ENCODE measurements at places on chromosomes 11 and 22.

GRCh38 chr11:127616158-127616557, 615.6 kb upstream of the KIRREL3 start:
- DNase-seq = no peak

DNA sequence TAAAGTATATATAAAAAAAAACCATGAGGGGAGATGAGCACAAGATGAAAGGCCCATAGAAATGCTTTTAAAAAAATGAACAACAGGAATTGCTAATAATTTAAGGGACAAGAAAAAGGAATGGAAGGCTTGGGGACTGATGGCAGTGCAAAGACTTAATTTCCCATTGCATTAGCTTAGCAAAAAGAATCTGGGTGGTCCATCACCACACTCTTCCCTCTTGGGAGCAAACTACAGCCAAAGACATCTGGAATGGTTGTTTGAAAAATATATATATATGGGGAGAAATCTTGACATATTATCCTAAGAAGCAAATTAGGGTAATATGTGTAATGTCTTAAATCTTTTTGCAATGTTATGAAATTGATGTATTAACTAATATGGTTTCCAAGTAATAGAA, 727.1 kb downstream of the METTL15 start:
- DNase-seq = no peak

DNA sequence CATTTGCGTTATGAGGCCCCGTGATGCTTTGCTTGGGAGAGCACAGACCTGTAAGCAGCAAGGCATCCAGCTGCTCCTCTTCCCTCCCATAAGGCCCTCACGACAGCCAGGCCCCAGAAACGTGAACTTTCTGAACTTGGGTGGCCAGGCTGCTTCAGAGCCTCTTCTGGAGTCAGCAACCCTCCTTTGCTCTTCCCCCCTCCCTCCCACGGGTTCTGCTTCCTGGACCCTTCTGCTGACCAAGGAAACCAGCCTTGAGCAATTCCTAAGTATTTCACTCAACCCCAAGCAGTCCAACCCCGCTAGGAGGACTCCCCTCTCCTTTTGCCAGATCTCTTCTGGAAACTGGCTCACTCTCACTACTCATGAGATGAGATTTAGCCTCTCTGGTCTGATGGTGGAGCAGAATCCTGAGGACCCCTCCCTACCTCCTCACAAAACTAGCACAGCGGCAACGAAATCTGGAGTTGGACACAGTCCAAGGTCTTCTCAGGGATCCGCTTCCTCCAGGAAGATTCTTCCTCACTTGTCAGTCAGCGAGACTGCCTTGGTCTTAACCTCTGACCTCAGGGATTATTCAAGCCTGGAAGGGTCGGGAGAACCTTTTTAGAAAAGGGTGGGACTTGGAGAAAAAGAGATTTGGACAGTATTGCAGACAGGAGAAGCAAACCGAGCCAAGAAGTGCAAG, 86.2 kb downstream of the UBASH3B start:
- no peak for DNase-seq

DNA sequence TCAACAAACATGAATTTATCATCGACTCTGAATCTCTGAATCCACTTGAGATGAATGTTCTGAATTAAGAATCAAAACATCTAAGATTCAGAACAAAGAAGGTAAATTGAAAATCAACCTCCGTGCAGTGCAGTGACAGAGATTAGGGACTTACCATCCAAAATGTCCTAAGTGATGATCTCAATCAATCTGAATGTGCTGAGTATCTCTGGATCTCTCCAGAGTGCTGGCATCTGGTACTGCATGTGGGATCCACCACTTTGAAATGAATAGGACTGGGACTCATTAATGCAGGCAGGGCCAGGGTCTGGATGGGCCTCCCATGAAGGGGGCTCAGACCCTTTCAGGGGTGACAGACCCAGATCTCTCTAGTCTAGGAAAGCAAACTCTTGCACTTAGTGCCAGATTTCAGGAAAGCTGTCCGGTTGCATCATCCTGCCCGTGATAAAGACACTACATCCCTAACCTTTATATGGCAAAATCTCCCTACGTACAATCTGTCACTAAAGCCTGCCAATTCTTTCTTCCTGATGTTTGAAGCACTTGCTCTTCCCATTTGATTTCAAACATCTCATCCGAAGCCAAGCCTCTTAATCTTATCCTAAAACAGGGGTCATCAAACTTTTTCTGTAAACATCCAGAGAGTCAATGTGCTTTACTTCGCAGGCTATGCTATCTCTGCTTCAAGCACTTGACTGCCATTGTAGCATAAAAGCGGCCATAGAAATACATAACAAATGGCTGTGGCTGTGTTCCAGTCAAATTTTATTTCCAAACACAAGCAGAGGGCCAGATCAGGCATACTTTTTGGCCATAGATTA, 263.3 kb downstream of the LARGE1 start:
- DNase-seq = no peak

DNA sequence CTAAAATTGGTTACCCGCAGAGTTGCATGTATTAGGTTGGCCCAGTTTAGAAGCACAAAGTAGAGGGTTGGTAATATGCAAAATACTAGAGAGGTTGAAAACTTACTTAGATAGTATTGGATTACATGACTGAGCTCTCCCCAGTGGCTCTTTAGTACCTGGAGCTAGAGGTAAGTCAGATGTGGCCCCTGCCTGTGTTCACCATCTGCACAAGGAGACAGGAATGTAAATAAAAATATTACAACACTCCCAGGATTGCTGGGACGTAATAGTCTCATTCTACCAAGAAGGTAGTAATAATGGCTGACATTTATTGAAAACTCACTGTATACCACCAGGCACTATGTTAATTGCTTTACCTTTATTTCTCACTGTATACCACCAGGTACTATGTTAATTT, 129.6 kb downstream of the SLC17A6 start:
- no peak for DNase-seq

DNA sequence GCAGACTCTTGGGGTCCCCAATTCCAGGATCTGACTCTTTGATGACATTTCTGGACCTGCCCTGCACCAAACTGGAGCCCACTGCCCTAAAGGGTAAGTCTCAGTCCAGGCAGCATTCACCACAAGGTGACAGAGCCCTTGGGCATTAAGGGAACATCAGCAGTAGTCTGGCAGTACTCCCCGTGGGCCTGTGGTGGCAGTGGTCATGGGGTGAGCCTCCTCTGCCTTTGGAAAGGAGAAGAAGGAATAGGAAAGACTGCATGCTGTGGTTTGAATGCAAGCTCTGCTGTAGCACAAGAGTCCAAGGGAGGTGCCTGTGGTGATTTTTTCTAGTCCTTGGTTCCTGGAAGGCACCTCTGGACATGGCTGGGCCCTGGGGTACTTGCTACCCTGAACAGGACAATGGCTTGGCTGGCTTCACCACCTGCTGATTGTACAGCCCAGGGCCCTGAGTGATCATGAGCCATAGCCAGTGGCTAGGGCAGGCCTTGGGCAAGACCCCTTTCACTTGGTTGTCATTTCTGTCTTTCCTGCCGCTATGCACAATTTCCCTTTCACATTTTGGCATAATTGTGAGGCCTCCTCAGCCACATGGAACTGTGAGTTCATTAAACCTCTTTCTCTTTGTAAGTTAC, 160.7 kb upstream of the GRIA4 start:
- no peak for DNase-seq

DNA sequence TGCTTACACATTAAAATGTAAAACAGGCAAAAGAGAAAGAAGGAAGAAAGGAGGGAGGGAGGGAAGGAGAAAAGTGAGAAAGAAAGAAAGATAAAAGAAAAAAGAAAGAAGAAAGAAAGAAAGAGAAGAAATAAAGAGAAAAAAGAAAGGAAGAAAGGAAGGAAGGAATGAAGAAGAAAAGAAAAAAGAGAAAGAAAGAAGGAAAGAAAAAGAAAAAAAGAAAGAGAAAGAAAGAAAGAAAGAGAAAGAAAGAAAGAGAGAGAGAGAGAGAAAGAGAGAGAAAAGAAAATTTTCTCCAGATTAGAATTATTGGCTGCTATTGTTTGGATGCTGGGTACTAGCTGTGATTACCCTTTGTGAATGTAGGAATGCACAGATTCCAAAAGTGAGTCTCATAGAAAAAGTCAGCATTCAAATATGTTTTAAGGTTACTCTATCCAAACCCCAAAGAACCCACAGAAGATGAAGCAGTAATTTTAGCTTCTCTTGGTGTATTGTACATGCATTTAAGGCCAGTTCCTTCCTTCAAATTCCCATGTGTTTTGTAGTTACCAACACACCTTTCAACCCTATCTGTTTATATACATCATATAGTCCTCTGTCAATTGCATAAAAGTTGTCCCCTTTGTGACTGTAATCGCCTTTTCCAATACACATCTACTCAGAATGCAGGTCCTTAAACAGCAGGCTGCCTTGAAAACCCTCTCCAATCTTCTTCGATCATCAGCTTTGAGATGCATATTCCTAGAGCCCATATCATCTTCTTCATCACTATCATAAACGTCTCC, 789 bp upstream of the FAM111A start:
- no peak for DNase-seq

DNA sequence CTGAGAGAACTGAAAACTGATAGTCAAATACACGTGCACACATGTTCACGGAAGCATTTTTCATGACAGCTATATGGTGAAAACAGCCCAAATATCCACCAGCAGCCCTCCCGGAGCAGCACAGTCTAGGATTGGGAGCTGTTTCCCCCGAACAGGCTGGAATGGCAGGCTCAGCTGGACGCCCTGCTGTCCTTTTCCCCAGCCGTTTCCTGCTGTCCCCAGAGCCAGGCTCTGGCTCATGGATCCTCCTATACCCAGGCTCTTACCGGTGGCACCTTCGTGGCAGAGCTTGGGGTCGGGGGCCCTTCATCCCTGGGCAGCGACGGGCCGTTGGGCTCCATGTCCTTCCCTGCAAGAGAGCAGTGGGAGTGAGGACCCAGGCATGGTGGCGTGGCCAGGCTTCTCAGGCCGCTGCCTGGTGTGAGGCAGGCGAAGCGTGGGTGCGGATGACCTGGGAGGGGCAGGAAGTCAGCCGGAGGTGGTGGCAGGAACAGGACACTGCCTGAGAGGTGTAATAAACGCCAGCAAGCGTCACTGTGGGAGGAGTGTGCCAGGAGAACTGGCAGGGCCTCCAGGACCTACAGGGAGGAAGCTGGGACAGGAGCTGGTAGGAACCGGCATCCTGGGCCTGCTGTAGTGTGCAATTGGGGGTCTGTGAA, 38.8 kb downstream of the OSBPL5 start:
- no peak for DNase-seq

DNA sequence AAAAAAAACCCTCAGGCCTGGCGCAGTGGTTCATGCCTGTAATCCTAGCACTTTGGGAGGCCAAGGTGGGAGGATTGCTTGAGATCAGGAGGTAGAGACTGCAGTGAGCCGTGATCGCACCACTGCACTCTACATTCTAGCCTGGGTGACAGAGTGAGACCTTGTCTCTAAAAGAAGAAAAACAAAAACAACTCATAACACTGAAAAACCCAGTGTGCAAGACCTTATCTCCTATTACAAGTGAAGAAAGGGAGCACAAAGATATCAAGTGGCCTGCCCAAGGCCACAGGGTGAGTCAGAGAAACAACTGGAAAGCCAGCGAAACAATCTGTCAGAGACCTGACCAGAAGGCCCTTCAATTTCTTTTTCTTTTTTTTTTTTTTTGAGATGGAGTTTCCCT, 2.5 kb downstream of the TXN2 start:
- DNase-seq = no peak

DNA sequence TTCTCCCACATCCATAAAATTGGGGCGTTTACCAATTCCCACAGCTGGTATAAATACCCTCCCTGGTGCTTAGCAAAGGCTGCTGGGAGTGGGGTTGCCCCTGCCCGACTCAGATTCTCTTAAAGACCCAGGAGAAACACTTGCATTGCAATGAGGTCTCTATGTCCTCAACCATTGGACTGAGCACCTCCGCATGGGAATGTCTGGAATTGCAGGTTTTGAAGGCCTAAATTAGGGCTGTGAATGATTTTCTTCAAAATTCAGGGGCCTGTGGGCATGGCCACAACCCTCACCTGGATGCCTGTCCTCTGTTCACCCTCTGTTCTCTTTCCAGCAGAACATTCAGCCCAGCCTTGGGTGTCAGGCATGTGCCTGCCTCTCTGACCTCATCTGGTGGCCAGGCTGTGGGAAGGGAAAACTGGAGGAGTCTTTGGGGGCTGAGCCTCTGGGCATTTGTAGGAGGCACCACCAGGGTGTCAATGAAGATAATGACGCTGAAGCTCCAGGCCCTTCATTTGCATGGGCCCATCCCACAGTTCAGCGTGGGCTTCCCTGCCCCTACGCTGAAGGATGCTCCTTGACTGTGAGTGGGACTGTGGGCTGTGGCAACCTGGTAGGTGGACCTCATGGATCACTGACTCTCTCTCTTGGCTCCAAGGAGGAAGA, 52.7 kb upstream of the MYEOV start:
- no peak for DNase-seq

- no peak for DNase-seq
Observed at GRCh38 chr22:41147722-41148121, 55.3 kb downstream of the EP300 start.

GRCh38 chr11:18696638-18697225, 1.8 kb upstream of the TMEM86A start:
- DNase-seq = no peak

DNA sequence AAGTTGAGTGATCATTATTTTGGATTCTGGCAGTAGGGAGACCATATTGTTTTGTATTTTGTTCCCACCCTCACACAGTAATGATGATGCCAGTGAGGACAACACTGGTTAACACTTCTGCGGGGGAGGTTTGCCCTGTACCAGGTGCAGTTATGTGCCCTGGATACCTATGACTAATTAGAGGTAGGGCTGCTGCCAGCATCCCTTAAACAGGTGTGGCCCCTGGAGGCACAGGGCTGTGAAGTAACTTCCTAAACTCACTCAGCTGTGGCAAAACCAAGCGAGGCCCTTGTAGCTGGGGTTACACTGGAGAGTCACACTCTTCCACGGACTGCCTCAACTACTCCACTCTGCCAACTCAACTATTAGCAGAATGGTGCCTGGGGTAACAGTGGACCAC, 64.5 kb downstream of the MCM5 start:
- no peak for DNase-seq

GRCh38 chr22:37425800-37426705, 1.2 kb downstream of the ELFN2 start:
- DNase-seq = no peak

GRCh38 chr22:24703101-24703500, 71.4 kb downstream of the PIWIL3 start:
- DNase-seq = no peak

DNA sequence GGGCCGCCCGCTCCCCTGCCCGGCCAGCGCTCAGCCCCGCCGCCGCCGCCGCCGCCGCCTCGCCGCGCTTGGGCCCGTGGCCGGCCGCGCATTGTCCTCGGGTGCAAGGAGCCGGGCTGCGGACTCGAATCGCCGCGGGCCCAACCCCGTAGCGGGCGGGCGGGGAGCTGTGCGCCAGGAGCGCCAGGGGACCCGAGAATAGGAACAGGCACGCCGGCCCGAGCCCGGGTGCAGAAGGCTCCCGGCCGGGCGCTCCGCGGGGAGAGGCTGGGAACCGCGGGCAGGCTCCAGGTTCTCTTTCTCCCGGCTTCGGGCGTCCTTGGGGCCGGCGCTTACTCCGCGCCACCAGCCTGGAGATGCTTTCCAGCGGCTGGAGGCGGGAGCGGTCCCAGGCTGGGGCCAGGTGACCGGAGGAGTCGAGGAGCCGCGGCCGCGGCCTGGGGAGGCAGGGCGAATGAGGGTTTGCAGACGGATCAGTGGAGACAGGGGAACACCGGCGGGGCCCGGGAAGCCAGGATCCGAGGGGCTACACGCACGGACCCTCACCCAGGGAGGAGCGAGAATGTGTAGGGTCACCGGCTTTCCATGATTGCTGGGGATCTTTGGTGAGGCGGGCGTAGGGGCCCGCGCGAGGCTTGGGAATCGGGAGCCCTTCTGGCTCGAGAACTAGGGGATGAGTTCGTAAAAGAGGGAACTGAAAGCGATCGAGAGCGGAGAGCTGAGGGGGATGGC, 726 bp downstream of the PKNOX2 start:
- no peak for DNase-seq

Data from GM04504 (cell line).